OCI-M1 (cell line): ENCODE measurements at places on chromosomes 5 and 9.

GRCh38 chr5:199197-199949 lies 8.1 kb downstream of the LRRC14B start:
- no peak for DNase-seq

GRCh38 chr5:61416010-61416409 lies 84.0 kb downstream of the ZSWIM6 start:
- DNase-seq: no peak

DNA sequence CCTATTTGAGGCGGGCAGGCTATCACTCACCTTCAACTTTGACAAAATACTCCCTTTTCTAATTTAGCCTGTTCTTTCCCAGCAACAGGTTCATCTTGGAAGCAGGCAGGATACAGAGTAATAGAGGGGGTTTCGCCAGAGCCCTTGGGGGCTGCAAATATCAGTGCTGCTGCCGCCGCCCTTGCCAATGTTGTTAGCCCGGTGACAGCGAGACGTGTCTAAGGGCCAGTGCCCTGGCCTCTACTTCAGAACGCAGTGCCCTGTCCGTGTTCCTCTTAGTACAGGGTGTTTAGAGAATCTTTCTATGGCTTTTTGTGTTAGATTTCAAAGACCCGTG lies 703 bp downstream of the FAM120AOS start:
- peak; percentile 69 for DNase-seq

DNA sequence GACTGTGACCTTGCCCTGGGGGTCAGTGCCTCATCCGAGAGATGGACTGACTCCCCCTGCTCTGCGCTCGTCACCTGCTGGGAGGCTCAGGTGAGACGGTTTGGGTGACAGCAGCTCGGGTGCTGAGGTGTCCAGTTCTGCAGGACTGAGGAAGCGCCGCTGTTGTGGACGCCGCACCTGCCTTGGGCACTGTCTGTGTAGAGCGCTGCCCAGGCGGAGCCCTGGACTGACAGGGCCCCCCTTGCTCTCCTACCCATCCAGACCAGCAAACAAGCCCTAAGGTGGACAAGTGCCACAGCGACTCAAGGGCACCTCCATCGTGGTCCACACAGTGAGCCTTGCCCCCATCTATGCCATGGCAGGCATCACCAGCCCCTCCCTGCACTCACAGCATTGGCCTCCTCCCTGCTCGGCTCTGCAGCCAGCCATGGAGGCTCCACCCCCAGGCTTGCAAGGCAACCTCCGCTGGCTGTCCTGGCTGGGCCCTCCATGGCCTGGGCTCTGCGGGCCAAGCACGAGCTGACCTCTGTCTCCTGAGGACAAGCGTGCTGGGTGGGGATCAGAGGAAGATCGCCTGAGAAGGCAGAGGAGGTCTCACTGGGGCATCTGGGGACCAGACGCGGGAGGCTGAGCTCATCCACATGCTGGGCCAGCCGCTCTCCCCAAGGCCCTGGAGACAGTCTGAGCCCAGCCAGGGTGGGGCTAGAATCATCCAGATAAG lies 87.1 kb upstream of the COL5A1 start:
- DNase-seq: no peak

DNA sequence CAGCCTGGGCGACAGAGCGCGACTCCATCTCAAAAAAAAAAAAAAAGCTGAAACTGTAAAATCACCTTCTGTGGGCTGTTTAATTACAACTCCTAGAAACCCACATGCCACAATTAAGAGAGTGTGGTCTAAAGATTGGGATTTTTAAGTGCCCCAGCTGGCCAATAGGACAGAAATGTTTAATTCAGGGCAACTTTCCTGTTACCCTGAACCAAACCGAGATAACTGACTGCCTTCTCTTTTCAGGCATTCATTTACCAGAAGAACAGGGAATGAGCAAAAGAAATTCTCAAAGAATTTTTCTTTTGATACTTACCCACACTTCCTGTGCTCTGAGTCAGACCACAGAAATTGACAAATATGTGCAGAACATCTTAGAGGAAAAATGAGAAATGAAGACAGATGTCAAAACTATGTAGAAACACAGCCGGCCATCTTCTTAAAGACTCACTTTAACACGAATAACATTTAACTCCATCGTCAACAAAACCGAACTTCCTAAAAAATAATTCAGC lies 221.3 kb upstream of the DAPK1 start:
- no peak for DNase-seq

- DNase-seq: peak; percentile 68
Measured at GRCh38 chr5:139495638-139496435, 13.3 kb upstream of the STING1 start.

DNA sequence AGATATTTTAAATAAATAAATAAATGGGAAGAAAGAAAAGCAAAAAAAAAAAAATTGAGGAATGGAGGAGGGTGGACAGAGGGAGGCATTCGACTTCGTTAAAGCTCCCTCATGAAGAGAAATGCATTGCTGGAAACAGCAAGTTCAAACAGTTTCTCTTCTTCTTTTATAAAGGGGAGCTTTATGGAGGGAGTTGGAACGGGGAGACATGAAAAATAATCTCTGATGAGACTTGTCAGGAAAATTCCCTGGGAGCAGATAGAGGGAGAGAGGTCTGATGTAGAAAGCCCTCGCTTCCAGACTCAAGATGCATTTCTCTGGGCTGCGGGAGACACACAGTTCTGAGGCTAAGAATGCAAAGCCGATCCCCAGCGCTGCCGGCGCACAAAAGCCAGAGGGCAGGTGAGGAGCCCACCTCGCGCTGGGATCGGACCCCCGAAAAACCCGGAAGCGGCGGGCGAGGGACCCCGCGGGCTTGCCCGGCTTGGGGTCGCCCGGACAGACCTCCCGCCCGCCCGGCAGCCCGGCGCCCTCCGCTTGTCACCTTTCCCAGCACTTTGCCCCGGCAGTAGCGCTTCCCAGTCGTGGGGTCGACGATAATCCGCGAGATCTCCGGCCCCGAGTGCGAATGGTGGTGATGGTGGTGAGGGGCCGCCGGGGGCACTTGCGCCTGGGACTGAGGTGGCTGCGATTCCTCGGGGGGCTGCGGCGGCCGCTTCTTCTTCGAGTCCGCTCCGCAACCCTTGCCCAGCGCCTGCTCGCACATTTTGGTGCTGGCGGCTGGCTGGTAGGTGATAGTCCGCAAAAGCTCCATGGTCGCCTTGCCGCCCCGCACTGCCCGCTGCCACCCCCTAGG lies 512 bp downstream of the PLK2 start:
- DNase-seq: peak; percentile 30

GRCh38 chr9:116671605-116672004 lies 15.5 kb upstream of the TRIM32 start:
- DNase-seq: peak; percentile 31
